ENCODE measurements at places on chromosomes 11 and 22.

DNA sequence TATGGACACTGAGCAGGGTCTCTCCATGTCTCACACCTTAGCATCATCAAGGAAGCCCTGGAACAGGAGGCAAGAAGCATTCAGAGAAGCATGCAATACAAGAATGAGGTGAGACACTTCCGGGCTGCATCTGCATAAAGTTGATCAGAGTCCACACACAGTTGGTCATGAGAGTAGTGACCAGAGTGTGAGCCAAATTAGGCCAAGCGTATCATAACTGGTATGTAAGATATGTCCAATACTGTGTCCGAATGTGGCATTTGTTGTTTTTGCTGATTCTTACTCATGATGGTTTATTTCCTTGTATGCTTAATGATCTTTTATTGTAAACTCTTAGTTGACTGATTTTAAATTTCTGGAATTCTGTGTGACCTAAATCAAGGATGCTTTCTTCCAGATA is 315.7 kb downstream of the INSC start:
- DNase-seq, result no peak

DNA sequence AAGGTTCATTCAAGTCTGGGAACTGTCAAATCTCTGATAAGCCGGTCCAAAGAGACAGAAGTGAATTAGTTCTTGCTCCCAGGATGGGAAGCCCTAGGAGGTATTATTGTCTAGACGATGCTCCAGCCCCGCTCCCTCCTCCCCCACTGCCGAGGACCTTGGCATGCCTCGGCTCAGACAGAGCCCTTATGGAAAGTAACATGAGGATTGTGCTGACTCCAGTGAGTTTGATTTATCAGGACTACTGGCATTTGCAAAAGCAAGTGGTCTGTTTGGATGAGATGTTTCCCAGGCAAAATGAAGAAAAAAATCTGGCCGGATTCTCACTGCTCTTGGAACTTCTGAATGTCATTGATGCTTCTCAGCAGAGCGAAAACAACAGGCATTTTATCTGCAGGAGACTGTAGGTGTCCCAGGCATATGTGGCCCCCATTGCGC is 341.0 kb downstream of the ETS1 start:
- DNase-seq, result no peak

DNA sequence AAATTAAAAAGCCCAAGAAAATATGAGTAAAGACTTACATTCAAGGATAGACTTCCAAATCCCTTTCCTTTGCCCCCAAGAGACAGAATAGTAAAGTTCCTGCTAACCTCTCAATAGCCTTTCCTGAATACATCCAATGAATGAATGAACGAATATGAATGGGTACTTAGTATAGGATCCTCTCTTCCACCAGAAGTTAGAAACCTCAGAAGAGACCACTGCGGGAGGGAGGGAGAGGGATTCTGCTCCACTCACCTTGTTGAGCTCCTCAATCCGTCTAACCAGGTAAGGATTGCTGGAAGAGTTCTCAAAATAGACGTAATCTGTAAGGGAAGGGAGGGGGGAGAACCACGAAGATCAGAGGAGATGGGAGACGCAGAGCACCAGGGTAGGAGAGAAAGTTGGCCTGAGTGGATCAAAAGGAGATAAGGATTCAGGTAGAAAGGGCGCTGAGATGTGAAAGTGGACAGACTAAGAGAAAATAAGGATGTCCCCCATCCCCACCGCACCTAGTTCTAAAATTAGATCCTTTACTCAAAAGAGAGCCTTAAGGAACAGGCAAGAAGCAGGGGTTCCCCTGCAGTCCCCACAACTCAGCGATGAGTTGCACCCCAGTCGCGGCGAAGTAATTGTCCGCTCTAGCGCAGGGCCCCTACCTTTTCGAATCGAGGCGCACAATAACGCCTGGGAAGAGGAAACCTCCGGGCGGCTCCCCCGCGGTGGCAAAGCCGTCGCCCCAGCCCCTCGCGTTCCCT is 1.1 kb downstream of the MTA2 start:
- DNase-seq, result no peak

DNA sequence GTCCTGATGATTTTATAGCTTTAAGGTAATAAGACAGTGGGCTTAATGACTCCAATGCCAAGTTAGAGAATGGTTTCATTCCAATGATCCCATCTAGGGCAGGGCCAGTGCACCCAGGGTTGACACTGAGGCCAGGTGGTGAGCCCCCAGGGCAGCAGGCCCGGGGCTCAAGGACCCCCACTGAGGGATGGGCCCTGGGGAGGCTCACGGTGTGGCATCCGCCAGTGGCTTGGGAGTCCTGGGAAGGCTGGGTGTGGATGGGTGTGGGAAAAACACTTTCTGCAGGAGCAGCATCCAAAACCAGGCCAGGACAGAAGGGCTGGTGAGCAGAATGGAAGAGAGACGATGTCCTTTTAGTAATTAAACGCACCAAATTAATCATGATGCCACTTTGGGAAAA is 626.3 kb downstream of the TBC1D22A start:
- DNase-seq, result no peak

DNA sequence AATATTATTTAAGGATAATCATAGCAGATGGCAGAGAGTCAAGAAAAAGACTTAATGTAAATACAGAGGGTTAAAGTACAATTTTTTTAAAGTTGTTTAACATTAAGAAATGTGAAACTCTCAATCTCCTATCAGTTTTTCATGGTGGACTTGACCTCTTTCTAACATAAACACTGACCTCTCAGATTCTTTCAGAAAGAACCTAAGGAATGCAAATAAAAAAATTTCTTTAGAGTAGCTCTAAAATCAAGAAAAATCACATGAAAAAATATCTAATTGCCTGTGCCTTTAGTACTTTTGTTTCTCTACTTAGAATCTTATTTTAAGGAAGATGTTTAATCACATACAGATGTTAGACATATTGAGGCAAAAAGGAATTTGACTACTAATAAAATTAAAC is 12.9 kb downstream of the RNF141 start:
- no peak for DNase-seq

DNA sequence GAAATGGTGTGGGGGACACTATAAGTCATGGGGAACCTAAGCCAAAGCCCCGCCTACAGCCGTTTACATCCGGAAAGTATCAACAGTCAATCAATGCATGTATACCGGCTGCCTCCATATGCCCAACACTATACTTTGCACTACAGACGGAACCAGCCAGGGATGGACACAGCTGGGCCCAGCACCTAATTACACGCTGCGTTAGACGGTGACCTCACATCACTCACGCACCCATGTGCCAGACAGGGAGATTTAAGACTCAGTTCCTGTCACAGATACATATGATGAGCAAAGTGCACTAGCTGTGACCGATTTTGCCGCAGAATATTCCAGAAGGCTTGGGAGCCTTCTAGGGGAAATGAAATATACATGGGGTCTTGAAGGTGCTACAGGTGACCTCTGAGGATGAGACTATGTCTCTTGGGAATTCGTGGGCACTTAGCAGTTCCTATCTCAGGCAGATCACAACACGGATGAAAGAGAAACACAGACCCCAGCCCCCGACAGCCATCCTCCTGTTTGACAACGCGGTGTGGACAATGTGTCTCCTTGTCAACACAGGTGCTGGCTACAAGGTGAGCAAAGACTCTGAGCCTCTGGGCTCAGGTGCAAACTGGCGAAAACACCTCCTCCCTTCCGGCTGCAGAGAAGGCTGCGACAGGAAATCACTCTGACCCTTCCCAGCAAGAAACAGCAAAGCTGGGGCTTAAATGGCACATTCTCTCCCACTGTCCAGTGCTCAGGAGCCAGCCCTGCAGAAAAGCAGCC is 8.0 kb downstream of the AHNAK start:
- no peak for DNase-seq

GRCh38 chr11:79486242-79486984 is 45.6 kb upstream of the TENM4 start:
- no peak for DNase-seq

DNA sequence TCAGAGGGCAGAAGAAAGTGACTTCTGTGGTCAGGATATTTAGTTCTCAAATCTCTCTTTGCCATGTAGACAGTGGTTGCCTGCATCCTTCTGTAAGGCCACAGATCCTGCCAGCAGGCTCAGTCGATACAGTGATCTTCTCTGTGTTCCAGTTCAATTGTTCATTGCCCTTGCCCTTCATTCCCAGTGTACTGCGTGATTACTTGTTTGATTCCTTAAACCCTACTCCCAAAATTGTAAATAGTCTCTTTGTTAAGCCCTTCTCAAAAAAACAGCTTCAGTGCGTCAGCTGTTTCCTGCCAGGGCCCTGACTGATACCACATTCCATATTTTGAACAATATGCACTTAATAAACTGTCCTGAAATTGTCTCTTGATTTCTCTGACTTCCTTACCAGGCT is 9.3 kb upstream of the TYR start:
- no peak for DNase-seq

DNA sequence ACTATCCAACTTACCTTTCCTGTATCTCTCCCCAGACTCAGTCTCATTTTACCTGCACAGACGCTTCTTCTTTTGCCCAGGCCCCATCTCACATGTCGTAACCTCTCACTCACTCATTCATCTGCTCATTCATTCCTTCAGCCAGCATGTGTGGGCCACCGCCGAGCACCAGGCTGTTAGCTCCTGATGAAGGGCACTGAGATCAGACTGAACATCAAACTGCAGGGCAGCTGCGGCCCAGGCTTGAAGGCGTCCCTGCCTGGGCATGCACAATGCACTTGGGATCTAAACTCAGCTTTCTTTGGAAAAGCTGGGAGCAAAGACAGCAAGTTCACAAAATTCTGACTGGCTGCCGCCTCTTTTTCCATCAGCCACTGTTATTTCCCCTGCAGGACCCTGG is 1456.3 kb downstream of the BRD1 start:
- no peak for DNase-seq

- DNase-seq, result no peak
These were observed 380.3 kb upstream of the PITPNB start for GRCh38 chr22:28299309-28299708.

- DNase-seq, result no peak
These were observed 10.4 kb upstream of the APOBEC3B start for GRCh38 chr22:38971791-38972190.

- DNase-seq, result no peak
These were observed 198.5 kb downstream of the BLID start for GRCh38 chr11:121917482-121917881.

DNA sequence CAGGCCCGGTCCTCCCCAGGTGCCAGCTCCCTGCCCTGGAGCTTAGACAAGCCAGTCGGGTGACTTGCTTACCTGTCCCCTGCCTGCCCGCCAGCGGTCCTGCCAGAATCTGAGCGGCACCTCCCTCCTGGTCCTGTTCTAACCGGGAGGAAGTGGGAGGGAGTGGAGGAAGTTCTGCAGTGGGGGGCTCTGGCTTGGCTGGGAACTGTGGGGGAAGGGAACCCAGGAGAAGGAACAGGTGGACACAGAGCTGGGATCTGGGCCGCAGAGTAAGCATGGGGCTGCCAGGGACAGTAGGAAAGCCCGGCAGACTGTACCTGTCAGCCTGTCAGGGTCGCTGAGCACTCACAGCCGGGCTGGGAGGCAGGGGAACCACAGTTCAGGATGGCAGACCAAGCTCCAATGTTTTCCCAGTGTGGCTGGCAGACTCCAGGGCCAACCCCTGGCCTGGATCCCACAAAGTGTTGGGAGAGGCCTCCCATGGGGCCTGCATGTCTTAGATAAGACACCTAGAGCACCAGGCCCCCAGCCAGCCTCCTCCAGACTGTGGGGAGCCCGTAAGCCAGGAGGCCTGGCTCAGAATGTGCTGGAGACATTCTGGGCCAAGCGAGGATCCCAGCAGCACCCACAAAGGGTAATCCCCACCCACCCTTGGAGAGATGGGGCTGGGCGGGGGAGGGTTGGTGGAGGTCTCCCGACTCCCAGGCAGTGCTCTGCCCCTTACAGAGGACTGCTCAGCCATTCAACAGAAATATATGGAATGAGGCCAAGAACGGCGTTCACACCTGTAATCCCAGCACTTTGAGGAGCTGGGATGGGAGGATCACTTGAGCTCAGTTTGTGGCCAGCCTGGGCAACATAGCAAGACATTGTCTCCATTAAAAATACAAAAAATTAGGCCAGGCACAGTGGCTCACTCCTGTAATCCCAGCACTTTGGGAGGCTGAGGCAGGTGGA is 2.3 kb downstream of the CYB5R3 start:
- DNase-seq, result no peak

- DNase-seq, result no peak
These were observed at the start of gene SLC15A3 for GRCh38 chr11:60951904-60952741. SLC15A3 (minus strand) TSS chr11:60952176; CDS start chr11:60951551, 625 bp downstream.

DNA sequence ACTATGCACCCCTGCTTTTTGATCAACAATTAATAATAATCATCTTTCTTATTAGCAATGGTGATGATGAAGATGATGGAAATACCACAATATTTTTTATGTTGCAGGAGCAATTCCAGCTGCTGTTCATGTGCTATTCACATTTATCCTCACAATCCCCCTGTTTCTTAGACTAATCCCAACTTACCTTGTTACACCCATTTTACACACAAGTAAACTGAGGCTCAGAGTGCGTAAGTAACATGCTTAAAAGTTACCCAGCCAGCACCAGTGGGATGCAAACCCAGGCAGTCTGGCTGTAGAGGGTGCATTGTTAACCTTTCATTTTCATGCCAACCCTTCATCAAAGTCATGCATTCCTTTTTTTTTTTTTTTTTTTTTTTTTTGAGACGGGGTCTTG is 1.6 kb upstream of the CRYBA4 start:
- no peak for DNase-seq

GRCh38 chr22:23007823-23008222 is 62.5 kb upstream of the GNAZ start:
- DNase-seq, result no peak

GRCh38 chr11:72394416-72394815 is 39.9 kb downstream of the CLPB start:
- no peak for DNase-seq
